ENCODE measurements at places on chromosomes 16 and 17.

DNA sequence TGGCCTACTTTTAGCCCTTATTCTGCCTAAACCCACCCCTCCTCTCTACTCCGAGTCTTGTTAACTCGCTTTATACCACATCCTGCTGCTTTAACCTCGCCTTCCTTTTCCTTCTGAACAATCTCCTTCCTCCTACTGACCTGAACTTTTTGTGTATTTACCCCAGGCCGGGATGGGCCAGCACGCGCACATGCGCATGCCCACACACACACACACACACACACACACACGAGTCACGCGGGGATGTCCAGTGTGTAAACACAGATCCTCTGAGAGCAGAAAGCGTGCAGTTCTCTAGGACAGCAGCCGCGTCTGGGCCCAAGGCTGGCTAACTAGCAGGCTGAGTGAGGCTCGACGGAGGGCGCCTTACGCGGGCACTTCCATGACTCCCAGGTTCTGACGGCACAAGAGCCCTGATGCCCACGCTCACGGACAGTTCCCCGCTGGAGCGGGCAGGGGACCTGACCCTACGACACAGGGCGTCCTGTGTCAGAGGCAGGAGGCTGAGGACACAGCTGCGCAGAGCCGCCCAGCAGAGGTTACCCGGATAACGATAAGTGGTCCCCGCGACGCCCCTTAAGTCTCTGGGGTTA, 610 bp downstream of the PIK3R5 start:
- DNase-seq: no peak

- no peak for DNase-seq
These were observed 2.7 kb downstream of the BCAR1 start for GRCh38 chr16:75248536-75249380.

- no peak for DNase-seq
These were observed 41.7 kb downstream of the SEC14L1 start for GRCh38 chr17:77182205-77183172.

DNA sequence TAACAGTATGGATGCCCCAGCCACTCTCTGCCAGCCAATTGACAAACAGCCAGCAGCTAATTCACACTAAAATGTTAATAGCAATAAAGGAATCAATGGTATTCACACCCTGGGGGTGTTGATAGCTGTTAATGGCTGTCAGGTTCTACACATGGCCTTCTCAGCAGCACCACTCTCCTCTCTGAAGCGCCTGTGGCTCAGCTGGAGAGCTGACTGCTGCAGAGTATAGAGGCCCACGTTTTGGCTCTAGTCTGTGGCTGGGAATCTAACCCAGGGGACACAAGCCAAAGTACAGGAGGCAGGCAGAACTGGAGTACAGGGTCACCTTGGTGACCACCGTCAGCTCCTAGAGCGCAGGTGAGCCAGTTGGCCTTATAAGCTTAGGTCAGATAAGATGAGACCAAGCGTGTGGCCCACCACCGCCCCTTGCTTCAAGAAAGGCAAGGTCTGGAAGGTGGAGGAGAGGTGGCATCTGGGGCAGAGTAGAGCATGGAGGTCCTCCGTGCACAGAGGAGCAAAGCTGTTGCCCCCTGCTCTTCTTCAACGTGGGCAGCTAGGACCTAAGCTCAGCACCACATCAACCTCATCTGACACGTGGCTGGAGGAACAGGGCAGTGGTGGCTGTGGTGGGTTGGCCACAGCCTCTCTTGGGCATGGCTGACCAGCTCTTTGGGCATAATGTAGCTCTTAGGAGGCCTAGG, 25.4 kb downstream of the CCR7 start:
- no peak for DNase-seq

DNA sequence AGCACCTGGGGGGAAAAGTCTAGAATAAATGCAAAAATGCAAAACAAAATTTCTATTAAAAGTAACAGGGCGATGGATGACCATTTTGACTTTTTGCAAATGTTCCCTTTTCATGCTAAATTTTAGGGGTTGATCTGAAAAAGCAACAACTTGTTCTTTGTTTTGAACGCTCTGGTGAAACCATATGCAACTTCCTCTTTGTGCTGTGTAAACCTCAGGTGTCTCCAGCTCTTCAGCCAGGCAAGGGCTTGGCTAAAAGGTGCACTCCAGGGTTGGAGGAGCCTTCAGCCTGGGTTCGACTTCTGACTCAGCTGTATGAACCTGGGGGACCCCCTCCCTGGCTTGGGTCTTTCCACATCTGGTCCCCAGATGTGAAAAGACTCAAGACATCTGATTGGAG, 9.5 kb downstream of the IRF8 start:
- DNase-seq: no peak

DNA sequence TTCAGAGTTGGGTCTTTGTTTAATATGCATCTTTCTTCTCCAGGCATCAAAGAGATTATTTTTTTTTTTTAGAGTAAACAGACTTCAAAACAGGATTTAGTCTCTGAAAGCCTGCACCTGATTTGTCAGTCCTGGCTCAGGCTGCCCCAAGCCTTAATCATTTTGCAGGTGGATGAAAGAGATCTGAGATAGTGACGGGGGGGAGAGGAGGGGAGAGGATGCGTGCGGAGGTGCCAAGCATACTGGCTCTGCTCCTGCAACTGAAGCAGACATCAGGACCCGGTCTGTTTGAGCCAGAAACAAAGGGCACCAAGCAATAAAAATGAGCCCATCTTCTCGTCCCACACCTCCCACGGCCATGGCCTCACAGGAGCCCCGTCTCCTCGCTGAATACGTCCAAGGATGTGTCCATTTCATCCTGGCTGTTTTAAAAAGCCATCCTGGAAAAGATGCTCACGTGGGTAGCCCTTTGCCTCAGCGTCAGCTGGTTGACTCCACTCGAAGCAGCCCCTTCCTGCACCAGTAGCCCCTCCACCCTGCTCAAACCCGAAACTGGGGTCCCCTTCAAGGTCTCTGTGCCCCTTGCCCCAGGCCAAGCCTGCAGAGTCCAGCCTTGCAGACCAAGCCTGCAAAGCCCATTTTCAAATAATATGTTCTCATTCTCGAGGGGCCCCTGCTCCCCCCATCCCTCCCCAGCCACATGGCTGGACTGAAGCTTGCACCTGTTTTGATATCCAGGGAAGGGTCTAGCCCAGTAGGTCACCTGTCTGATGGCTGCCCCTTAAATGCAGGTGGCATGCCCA, 84.8 kb upstream of the TNRC6C start:
- no peak for DNase-seq

DNA sequence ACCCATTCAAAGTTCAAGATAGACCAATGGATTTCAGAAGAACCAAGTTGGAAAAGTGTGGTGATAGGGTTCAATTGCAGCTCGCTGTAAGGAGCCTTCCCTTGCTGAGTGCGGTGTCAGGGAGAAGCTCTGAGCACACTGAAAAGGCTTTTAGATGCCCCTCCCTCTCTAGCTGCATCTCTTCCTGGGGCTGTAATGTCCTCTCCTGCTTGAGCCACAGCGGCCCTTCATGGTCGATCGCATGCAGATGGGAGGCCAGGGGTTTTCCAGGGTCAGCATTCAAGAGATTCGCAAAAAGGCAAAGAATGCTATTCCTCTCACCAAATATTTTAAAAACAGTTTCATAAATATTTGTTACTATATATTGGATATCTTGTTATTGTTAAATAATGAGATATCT, 23.7 kb downstream of the ZC3H18 start:
- DNase-seq: no peak

GRCh38 chr16:22161999-22162655, at the start of gene SDR42E2:
Gene SDR42E2, plus strand, starts transcription at chr16:22162506. Its CDS starts 3,077 bp downstream, at chr16:22165583.
- peak; percentile 3 for DNase-seq

DNA sequence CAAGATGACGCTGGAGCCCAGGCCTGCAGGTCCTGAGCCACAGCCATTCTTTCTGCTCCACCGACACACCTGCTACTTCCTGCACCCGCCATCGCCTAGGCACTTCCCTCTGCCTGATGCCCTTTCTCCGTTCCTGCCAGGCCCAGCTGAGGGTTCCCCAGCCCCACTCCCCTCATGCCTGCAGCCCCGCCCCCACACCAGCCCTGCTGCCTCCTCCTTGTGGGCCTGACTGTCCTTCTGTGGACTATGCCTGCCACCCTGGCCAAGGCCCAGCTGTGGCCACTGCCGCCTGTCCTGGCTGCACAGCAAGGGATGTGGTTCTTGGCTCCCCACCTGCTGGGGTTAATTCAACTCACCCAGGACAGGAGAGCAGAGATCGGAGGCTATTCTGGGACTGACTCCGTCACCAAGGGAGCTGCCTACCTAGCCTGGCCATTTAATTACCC, 7.5 kb downstream of the NATD1 start:
- DNase-seq: no peak

GRCh38 chr17:75077496-75078283, 10.1 kb upstream of the SLC16A5 start:
- DNase-seq: no peak

GRCh38 chr16:85520853-85521521, 92.1 kb upstream of the GSE1 start:
- DNase-seq: no peak

DNA sequence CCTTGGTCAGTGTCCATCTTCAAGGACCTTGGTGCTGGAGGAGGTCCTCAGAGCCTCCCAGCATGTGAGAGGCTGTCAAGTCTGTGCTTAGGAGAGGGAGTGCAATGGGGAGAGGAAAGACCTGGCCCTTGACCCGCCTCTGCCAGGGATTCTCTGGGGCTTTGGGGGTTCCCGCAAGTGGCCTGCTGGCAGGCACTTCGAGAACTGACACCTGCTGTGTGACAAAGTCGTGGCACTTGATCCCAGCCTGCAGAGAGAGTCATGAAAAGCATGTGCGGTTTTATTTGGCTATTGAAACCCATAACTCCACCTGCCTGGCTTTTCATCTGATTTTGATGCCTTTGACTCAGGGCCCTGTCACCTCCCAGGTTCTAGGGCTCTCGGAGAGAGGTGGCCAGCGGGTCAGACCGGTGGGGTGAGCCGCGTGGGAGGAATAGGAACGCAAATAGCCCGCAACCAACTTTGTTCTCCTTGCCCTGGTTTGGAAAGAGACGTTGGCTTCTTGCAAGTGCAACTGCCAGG, 42.8 kb upstream of the GSE1 start:
- DNase-seq: no peak

GRCh38 chr17:19333132-19333440, 29.4 kb downstream of the B9D1 start:
- no peak for DNase-seq

DNA sequence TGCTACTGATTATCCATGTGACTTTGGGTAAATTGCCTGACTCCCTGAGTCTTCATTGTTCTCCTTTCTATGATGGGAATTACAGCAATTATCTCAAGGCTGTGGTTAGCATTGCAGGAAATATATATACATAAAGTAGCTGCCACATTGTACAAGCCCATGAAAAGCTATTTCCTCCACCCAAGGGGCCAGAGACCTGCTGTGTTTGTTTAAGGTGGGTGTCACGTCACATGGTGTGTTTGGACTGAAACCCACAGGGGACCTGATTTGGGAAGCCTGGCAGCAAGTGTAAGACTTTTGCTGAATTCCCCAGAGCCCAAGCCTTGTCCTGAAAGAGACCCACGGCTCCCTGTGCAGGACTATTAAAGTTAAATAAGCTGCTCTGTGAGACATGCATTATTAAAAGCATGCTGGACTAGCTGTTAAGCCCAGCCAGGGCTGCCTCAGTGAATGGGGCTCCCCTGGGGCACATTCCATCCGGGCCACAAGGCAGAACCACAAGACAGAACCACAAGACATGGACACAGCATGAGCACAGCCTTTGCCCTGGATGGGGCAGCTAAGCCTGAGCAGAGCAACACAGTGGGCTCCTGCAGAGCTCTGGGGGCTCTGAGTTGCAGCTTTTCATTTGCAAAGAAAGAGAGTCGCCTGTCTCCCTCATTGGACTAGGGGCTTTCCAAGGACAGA, 148.9 kb downstream of the SPACA3 start:
- no peak for DNase-seq

Data from NCI-H526 treated with DMSO at 0.1 percent for 48 hours (cell line).